ENCODE measurements at places on chromosomes 2 and 18. TPM values are rescaled to one million over a fixed set of nuclear protein-coding genes. Genes with fewer than 3 reads are reported as not detected.

DNA sequence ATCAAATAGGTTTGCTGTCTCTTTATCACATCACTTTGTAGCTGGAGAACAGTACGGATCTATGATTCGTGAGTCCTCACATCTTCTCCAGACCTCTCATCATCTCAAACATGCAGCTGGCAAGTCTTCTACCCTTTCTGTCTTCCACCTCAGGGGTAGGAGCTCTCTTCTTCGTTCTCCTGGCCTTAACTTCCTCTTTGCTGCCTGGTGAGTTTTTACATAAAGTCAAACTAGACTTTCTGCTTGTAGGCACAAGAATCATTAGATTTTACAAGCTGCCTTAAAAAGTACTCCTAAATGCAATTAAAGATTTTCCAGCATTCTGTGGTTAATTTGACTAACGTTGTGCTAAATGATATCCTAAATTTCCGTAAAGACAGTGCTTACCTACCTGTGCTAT lies 43.7 kb upstream of the TANK start:
- no peak for DNase-seq

DNA sequence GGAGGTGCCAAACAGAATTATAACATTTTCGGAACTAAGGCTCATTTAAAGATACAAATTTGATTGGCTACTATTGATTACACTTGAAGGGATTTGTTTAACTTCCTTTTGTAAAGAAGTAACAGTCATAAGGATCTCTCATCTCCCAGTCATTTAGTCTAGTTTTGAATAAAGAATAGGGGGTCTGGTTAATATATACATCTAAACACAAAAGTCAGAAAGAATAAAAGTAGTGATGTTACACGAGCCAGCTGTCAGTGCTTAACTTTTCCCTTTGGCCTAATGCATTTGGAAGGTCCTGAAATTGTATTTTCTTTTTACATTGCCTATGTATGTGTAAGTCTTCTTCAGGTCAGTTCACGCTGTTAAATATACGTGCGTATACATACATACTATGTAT lies 8.1 kb downstream of the SEPTIN2 start:
- DNase-seq: no peak

DNA sequence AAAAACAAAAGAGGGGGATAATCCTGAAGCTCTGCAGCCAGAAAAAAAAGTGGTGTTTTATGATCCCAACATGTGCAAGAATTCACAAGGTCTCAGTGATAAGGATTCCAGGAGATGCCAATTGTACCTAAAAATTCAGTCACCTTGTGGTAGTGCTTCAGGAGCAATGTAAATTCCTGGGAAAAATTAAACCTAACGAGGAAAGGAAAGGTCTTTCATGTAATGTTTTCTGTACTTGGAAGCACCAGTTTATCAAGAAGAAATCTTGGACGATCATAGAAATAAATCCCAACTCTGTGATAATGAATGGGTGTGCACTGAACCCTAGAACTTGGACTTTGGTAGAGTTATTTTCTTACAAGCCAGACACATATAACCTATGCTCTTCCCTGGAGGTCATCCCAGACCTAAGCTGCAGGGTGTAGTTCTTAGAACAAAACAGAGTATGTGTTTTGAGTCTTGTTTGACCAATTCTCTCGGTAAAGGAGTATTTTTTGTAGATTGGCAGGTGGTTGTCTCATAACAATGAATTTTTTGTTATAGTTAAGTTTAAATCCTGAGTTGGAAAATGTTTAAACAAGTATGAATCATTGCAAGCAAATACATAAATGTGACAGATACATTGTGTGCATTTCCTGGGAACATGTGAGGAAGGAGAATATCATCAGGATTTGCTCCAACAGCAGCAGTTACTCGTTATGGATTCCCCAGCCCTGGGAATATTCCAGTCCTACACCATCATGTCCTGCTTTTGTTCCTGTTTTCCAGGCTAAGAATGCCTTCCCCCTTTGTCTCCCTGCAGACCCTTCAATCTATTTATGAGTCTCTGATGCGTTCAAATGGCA lies 224.6 kb downstream of the NAPG start:
- DNase-seq: no peak

DNA sequence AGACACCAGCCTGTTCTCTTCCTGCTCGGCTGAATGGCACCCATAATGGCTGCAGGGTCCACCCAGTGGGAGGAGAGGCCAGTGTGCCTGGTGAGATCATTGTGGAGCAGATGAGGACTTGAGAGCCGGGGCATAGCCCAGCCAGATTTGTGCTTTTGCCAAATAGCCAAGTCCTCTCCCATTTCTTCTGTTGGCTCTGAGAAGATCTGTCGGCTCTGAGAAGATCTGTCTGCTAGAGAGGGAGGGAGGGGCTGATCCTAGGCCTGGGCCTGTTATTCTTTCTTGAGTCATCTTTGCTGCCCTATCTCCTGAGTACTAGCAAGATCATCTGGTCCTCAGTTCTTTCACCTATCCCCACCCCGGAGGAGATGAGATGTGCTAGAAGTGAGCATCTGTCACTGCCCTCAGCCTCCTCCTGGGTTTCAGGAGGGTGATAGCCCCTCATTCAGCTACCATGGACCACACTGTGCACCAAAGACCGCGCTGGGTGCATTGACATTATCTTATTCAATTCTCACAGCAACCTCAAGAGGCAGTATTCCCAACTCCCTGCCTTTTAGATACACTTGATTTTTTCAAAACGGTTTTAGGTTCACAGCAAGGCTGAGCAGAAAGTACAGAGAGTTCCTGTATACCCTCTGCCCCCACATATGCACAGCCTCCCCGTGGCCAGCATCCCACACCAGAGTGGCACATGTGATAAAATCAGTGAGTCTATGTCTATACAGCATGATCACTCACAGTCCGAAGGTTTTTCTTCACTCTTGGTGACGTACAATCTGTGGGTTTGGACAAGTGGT lies 98.6 kb downstream of the CAPN13 start:
- no peak for DNase-seq

DNA sequence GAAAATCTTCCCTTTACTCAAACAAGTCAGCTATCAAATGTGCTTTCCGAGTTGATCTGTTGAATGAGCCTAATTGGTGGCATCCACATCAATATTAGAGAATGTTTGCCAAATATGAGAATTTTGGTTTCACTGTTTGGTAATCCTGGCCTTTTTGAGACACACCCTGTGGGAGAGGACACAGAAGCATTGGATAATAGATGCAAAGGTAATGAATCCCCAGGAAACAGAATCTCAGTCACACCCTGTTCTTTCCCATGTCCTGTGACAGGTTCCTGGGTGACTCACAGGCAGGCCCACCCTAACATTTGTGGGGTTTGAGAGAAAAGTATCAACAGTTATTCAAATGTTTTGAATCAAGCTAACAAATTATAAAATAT lies 99.8 kb upstream of the PELI1 start:
- DNase-seq: no peak

The ANKRD23 gene
- total RNA-seq: 6.8 TPM

The EFEMP1 gene
- total RNA-seq: not detected

The SULT1C4 gene
- total RNA-seq: not detected

Data from activated naive CD4-positive, alpha-beta T cell treated with anti-CD3 and anti-CD28 coated beads, Interleukin-2, amount 50 U/mL, for 72 hours (primary cell).